ENCODE measurements at places on chromosomes 6 and 20.

DNA sequence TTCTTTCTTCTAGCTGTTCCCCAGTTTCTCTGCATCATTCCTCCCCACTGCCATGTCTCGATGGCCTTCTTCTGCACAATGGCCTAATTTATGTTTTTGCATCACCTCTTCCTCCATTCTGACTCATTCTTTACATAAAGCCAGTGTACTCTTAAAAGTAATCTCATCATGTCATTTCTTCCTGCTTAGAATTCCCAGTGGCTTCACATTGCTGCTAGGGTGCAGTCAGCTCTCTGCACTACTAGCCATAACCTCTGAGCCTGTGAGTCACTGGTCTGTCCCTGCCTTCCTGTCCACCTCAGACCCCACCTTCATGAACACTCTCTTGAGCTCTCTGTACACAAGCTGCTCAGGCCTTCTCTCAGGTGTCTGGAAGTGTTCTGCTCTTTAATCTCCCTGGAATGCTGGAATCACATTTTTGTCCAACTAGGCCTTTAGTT lies 24.1 kb upstream of the TRIM27 start:
- no peak for DNase-seq

- no peak for DNase-seq
Measured at GRCh38 chr6:4078691-4079471, at the start of gene FAM217A. FAM217A (minus strand) TSS chr6:4079137; CDS start chr6:4077414, 1,723 bp downstream.

DNA sequence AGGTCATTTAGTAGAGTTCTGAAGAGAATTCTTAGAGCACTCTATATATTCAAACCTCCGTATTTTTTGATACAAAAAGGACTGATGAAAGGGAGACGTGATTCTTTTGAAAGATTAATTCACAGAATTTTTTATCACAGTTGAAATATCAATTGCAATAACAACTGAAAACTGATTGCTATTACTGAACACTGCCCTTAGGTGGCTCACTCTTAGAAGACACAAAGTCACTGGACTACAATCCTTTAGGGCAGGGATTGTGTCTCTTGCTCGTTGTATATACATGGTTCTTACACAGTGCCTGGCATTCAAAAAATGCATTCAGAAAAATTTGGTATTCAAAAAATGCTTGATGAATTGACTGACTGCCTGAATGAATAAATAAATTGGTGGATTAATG lies 17.1 kb upstream of the CALHM6 start:
- no peak for DNase-seq

DNA sequence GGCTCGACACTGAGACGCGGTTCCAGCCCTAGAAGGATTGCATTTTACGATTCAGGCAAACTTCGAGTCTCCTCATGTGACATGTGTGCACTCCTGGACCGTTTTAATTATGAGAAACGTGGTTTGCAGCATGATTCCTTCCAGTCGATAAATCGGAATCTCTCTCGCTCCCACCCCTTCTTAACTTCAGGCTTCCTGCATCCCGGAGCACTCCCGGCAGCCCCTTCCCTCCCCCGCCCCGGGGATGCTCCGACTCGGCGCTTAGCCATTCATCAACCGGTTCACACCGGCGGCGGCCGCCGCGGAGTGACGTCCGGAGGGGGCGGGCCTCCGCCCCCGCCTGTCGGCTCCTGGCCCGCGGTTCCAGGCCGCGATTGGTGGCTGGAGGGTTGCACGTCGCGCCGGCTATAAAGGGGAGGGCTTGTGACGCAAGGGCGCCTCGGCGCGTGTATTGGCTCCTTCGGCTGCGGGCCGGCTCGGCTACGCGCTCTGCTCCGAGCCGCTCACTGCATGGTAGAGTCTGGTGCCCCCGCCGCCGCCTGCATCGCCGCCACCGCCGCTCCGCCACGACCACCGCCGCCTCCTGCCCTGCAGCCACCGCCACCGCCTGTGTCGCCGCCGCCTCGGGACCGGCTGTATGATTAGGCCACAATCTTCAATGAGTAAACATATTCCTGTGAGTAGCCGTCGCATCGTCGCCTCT lies at the start of the genes LOC128125822 and PTP4A1:
Gene LOC128125822 (plus strand): TSS at position 437 of the 703 bp plus-strand sequence.
Gene PTP4A1 (plus strand): TSS at position 437 of the 703 bp plus-strand sequence. CDS start 4,401 bp downstream, outside the sequence.
- peak; percentile 89 for DNase-seq

GRCh38 chr6:33977606-33978411 lies 168.1 kb downstream of the GRM4 start:
- DNase-seq: no peak

DNA sequence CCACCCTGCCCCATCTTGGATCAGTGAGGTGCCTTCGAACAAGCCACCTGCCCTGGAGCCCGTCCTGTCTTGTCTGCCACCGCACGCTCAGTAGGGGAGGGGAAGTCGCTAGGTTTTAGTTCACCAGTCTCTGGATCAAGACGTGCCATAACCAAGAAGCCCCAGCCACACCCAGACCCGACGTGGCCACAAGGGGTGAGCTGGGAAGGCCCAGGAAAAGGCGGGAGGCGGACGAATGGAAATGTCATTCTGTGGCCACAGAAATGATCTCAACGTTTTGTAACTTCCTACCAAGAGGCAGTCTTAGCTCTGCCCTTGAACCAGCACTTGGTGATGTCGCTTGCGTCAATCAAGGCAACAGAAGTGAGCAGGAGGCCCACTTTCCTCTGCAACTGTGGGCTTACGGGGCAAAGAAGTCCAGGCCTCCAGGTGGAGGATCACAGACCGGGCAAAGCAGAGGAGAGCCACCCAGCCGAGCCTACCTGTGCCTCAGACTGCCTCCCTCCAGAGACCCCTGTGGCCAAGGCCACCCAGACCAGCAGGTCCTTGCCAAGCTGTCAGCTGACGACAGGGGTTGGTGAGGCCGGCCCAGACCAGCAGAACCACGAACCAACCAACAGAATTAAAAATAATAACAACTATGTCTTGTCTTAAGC lies 14.5 kb downstream of the GMEB2 start:
- no peak for DNase-seq

GRCh38 chr6:139699335-139699734 lies 324.9 kb upstream of the CITED2 start:
- DNase-seq: no peak

- no peak for DNase-seq
Measured at GRCh38 chr20:53598140-53599043, 4.8 kb upstream of the ZNF217 start.

- peak; percentile 25 for DNase-seq
Measured at GRCh38 chr6:148144917-148145521, 197.6 kb upstream of the SASH1 start.

- DNase-seq: no peak
Measured at GRCh38 chr6:63272397-63272796, 47.4 kb downstream of the LGSN start.

DNA sequence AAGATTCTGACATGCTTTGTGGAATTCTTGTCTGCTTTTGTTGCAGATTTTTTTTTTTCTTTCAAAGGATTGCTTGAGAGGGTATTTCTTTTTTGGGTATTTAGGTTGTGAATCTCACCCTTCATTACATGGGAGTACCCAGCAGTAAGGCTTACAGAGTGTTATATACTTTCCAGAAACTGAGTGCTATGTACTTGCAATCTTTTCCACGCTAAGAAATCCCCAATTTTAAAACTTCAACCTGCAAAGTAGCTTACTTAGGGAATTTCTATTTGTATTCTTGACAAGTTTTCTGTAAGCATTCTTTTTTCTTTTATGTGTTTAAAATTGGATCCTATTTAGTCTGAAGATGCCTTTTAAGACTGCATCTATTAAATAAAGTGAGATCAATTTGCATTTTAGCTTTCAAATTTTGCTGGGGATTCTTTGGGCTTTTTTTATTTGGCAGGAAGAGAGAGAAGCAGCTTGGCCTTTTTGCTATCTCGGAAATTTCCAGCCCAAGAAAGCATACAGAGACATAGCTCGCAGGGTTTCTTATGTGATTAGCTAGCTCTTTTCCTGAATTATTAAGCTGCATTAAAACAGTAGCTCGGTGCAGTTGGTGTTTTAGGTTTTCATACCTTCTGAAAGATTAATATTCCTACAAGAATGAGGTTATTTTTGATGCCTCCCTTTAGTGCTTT lies 42.6 kb downstream of the KCNS1 start:
- no peak for DNase-seq

GRCh38 chr6:111850295-111850937 lies 22.8 kb downstream of the FYN start:
- no peak for DNase-seq

- no peak for DNase-seq
Measured at GRCh38 chr20:39468703-39469102, 506.6 kb downstream of the DHX35 start.

All from activated CD8-positive, alpha-beta memory T cell treated with anti-CD3 and anti-CD28 coated beads for 1 hour (primary cell).